Activated T-helper 2 cell treated with anti-CD3 and anti-CD28 coated beads, Interferon-gamma antibody, Interleukin-2, Interleukin-4, amounts not matched to agents 10 μg/mL and 5 μg/mL and 100 μg/mL, durations not matched to agents 14 hours and 24 hours and 36 hours (primary cell): ENCODE measurements at places on chromosomes 3 and 15.

- H3K27me3 ChIP-seq = peaks cover 9% of the 10 kb centered on the region
- no peak overlapping the region for H3K4me3 ChIP-seq
- H3K36me3 ChIP-seq = no peaks in the 10 kb centered on the region
- H3K27ac ChIP-seq = no peak overlapping the region
- no peaks in the 10 kb centered on the region for H3K4me1 ChIP-seq
Observed at GRCh38 chr3:170889132-170889531, 19.1 kb upstream of the RPL22L1 start.

- H3K36me3 ChIP-seq = peaks cover 66% of the 10 kb centered on the region
- H3K4me1 ChIP-seq = peaks cover 76% of the 10 kb centered on the region
- H3K27me3 ChIP-seq = no peaks in the 10 kb centered on the region
Observed at GRCh38 chr15:74788683-74789151, 6.8 kb downstream of the CSK start.

DNA sequence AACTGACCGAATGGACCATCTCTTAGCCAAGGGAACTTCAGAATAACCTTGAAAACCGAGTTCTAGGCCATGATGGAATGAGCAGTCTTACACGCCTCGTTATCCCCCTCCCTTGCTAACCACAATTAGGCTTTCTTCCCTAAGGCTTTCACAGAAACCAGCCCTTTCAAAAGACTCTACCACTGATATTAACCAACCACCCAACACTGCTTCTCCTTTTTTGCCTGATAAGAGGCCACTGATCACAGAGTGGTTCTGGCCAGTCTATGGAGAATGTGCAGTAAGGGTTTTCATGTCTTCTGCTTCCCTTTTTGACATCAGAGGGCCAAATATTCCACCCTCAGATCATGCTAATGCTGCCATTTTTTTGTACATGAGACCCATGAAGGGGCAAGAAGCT, 59.3 kb downstream of the MCF2L2 start:
- peaks cover 22% of the 10 kb centered on the region for H3K4me1 ChIP-seq
- H3K27ac ChIP-seq = no peak overlapping the region
- DNase-seq = no peak
- H3K27me3 ChIP-seq = no peaks in the 10 kb centered on the region
- peaks cover 11% of the 10 kb centered on the region for H3K36me3 ChIP-seq
- H3K4me3 ChIP-seq = no peak overlapping the region

GRCh38 chr3:100556673-100557310, 52.6 kb upstream of the ADGRG7 start:
- H3K4me3 ChIP-seq = no peak overlapping the region
- DNase-seq = no peak
- H3K27me3 ChIP-seq = peaks cover 5% of the 10 kb centered on the region
- no peaks in the 10 kb centered on the region for H3K36me3 ChIP-seq

DNA sequence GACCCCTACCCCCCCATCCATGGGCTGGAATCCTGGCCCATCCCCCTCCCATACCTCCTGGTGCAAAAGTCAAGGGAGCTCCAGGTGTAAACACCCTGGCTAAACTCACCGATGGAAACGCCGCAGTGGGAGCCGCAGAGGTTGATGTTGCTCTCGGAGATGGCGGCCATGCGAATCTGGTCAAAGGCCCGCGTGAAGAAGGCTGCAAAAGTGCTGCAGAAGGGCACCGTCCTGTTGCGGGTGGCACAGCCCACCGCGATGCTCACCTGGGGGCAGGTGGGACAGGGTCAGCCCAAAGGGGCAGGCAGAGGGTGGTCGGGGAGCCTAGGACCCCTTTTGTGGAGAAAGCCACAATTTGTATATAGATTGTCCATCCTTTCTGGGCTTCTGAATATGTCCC, 26.7 kb downstream of the TKT start:
- no peak overlapping the region for H3K4me3 ChIP-seq
- peaks cover 77% of the 10 kb centered on the region for H3K36me3 ChIP-seq
- H3K4me1 ChIP-seq = no peaks in the 10 kb centered on the region
- no peaks in the 10 kb centered on the region for H3K27me3 ChIP-seq

GRCh38 chr3:57948781-57949242, 59.4 kb upstream of the FLNB start:
- DNase-seq = no peak
- H3K36me3 ChIP-seq = no peaks in the 10 kb centered on the region
- H3K27me3 ChIP-seq = no peaks in the 10 kb centered on the region
- H3K4me1 ChIP-seq = peaks cover 1% of the 10 kb centered on the region

DNA sequence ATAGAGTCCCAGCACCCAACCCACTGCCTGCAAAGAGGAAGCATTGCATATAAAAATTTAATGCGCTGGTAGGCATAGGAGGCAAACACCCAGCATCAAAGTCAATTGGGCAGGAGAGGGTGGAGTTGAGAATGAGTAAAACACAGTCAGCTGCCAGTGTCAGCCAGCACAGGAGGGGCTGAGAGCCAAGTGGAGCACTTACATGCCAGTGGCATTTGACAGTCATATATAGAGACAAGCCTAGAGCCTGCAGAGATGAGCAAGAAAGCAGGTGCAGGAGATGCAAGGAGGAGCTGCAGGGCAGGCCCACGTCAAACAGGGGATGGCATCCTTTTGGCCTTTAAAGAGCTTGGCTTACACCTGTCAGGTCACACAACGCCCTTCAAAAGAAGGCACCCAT, 27.6 kb upstream of the ZFAND6 start:
- no peak for DNase-seq
- H3K4me1 ChIP-seq = peaks cover 21% of the 10 kb centered on the region
- H3K27me3 ChIP-seq = no peaks in the 10 kb centered on the region
- no peak overlapping the region for H3K4me3 ChIP-seq
- no peaks in the 10 kb centered on the region for H3K36me3 ChIP-seq

- peaks cover 9% of the 10 kb centered on the region for H3K4me1 ChIP-seq
- no peak overlapping the region for H3K4me3 ChIP-seq
- no peak overlapping the region for H3K27ac ChIP-seq
- no peak for DNase-seq
Observed at GRCh38 chr15:91424001-91424400, 323.9 kb downstream of the SV2B start.

GRCh38 chr15:49901996-49902684, 216.9 kb downstream of the ATP8B4 start:
- H3K27me3 ChIP-seq = no peaks in the 10 kb centered on the region
- DNase-seq = no peak
- H3K27ac ChIP-seq = no peak overlapping the region
- H3K36me3 ChIP-seq = peaks cover 67% of the 10 kb centered on the region
- H3K4me1 ChIP-seq = peaks cover 9% of the 10 kb centered on the region
- H3K4me3 ChIP-seq = no peak overlapping the region

GRCh38 chr15:101046826-101047225, 127.7 kb downstream of the LRRK1 start:
- H3K27ac ChIP-seq = no peak overlapping the region
- no peaks in the 10 kb centered on the region for H3K36me3 ChIP-seq
- H3K4me3 ChIP-seq = no peak overlapping the region
- H3K27me3 ChIP-seq = peaks cover 4% of the 10 kb centered on the region
- no peak for DNase-seq

- H3K27me3 ChIP-seq = peaks cover 30% of the 10 kb centered on the region
- no peaks in the 10 kb centered on the region for H3K4me1 ChIP-seq
- H3K36me3 ChIP-seq = no peaks in the 10 kb centered on the region
- H3K27ac ChIP-seq = no peak overlapping the region
- H3K4me3 ChIP-seq = no peak overlapping the region
Observed at GRCh38 chr3:57091521-57092273, 31.2 kb downstream of the SPATA12 start.

- DNase-seq = no peak
- H3K4me3 ChIP-seq = no peak overlapping the region
- H3K27me3 ChIP-seq = no peaks in the 10 kb centered on the region
- no peaks in the 10 kb centered on the region for H3K36me3 ChIP-seq
- H3K4me1 ChIP-seq = no peaks in the 10 kb centered on the region
Observed at GRCh38 chr3:17119201-17120072, 234.7 kb downstream of the PLCL2 start.

DNA sequence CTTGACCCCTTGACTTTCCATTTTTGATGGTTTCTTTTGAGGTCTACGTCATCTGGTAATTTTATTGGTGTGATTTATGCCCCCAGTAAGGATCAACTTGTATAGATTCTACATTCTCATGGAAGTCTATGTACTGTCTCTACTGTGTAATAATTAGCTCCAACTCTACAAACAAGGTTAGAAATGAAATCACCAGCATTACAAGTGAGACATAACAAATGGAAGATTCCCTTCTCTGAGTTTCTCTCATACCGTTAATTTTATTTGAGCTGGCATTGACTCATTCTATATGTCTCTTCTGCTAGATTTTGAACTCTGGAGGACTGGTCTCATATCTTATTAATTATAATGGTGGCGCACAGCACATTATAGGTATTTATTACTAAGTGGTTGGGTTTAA, 138.9 kb downstream of the LPP start:
- no peak overlapping the region for H3K4me3 ChIP-seq
- H3K36me3 ChIP-seq = peaks cover 42% of the 10 kb centered on the region
- H3K27me3 ChIP-seq = no peaks in the 10 kb centered on the region

DNA sequence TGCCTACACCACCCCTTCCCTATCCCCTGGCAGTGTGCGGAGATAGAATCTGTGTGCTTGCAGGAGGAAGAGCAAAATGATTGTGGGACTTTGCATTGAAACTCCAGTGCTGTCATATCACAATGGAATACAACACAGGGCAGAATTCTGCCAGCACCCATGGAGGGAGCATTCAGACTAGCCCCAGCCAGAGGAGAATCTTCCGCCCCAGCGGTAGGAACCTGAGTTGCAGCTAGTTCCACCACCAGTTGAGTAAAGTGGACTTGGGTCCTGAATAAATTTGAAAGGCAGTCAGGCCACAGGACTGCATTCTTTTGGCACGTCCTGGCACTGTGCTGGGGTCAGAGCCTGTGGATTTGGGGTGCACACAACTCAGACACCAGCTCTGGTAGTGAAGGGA, 27.5 kb downstream of the NCBP2 start:
- no peak overlapping the region for H3K4me3 ChIP-seq
- H3K4me1 ChIP-seq = peaks cover 1% of the 10 kb centered on the region

DNA sequence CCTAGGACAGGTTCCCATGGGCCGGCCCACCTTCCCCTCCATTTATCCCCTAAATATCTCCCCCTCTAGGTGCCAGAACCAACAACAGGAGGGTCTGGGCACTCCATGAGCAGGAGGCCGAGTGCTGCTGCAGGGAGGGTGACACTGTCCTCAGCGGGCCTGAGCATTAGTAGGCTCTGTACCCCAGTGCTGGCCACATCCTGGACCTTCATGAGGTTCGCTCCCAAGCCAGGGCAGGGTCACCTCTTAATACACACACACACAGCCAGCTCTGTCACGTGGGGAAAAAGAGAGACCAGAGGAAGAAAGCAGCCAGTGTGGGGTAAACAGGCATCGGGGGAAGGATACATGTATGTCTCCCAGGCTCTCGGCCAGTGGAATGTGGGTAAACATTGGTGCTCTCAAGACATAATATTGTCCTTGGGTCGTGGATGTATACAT, 27.9 kb upstream of the SEMA3F start:
- no peak overlapping the region for H3K27ac ChIP-seq
- H3K36me3 ChIP-seq = no peaks in the 10 kb centered on the region
- no peak overlapping the region for H3K4me3 ChIP-seq

- no peaks in the 10 kb centered on the region for H3K27me3 ChIP-seq
- no peaks in the 10 kb centered on the region for H3K36me3 ChIP-seq
- no peak for DNase-seq
- H3K4me1 ChIP-seq = no peaks in the 10 kb centered on the region
Observed at GRCh38 chr3:54557538-54558428, 370.1 kb downstream of the LRTM1 start.

DNA sequence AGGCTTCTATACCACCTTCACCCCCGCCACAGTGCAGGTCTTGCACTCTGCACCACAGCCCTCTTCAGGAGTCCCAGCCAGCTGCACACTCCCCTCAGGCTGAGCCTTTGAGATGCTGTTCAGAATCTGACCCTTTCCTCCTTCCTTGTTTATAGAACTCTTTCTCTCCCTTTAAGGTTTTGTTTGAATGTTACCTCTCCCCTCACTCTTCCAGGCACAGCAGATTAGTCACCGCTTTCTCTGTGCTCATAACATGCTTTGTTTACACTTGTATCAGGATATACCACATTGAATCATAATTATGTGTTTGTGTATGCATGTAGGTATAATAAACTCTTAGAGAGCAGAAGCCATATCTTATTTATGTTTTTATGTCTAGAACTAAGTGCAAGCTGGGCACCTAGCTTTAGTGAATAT, 168.4 kb upstream of the BCL6 start:
- no peak for DNase-seq
- H3K4me3 ChIP-seq = no peak overlapping the region
- no peak overlapping the region for H3K27ac ChIP-seq
- H3K27me3 ChIP-seq = peaks cover 4% of the 10 kb centered on the region
- H3K4me1 ChIP-seq = peaks cover 47% of the 10 kb centered on the region

DNA sequence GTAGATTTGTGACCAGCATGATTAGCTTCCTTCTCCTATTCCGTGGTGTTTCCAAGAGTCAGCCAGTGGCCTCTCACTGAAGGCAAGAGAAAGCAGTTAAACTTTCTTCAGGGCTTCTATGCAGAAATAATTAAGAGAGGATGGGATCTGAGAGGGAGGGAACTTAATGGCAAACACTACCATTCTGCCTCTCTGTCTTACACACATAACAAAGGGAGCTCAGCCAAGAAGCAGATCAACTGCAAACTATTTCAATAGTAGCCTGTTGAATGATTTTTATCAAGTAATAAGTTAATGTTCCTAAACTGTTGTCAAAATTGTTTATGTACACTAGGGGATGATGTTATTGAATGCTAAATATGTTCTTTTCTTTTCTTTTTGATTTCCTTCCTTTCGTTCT, 11.8 kb downstream of the OXSR1 start:
- H3K27ac ChIP-seq = no peak overlapping the region
- no peak overlapping the region for H3K4me3 ChIP-seq
- no peaks in the 10 kb centered on the region for H3K27me3 ChIP-seq
- peaks cover 27% of the 10 kb centered on the region for H3K4me1 ChIP-seq
- H3K36me3 ChIP-seq = peaks cover 23% of the 10 kb centered on the region

GRCh38 chr15:53272116-53272515, 482.0 kb upstream of the ONECUT1 start:
- DNase-seq = no peak
- H3K36me3 ChIP-seq = no peaks in the 10 kb centered on the region
- H3K4me3 ChIP-seq = no peak overlapping the region
- H3K4me1 ChIP-seq = no peaks in the 10 kb centered on the region
- H3K27me3 ChIP-seq = no peaks in the 10 kb centered on the region

DNA sequence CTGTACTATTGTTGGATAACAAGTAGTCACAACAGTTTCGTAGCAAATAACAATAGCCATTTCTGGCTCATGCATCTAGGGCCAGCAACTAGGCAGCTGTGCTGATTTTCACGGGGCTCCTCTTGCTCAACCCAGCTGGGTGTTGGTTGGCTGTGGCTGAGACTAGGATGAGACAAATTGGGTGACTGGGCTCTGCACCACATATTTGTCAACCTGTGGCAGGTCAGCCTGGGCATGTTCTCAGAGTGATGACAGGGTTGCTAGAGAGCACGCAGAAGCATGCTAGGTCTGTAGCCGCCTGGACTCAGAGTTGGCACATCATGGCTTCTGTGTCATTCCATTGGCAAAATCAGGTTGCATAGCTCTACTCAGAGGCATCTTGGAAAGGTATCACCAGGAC, 175.9 kb downstream of the OTOL1 start:
- no peaks in the 10 kb centered on the region for H3K27me3 ChIP-seq
- no peaks in the 10 kb centered on the region for H3K36me3 ChIP-seq
- H3K4me1 ChIP-seq = no peaks in the 10 kb centered on the region
- no peak for DNase-seq
- no peak overlapping the region for H3K27ac ChIP-seq
